ENCODE measurements at places on chromosomes 7 and 10.
A peak's percentile ranks its signal among the peaks of the same experiment; 100 is the strongest.

GRCh38 chr7:39810204-39810642 lies 139.8 kb upstream of the CDK13 start:
- no peak for DNase-seq

GRCh38 chr7:187227-187927 lies 5.0 kb upstream of the FAM20C start:
- peak; percentile 75 for DNase-seq

DNA sequence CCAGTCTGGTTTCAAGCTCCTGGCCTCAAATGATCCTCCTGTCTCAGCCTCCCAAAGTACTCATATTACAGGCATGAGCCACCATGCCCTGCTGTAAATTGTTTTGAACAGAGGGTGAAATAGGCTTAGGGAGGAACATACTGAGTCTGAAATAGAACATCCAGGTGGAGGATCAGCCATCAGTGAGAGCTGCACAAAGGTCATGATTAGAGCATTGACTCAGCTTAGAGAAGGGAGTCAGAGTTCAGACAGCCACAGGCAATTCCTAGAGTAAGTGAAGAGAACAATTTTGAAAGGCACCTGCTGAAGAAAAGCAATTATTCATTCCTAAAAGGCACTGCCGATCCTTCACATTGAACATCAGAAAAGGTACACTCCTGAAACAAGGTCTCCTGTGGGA lies 15.9 kb upstream of the NEBL start:
- no peak for DNase-seq

DNA sequence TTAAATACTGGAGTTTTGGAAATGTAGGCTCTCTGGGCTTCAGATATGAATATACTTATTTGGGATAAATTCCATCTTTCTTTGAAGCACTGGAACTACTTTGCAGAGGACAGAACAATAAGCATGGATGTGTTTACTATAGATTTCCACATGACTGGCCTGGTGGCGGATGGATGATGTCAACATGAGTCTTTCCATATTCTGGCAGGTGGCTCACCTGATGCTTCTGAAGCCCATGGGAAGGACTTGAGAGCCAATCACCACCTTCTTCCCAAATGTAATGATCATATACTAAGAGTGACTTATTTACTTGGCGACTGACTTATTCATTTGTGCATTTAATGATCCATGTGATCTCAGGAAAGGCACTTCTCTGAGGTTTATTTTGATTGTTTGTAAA lies 110.5 kb downstream of the FANK1 start:
- DNase-seq, result no peak

GRCh38 chr7:110870926-110871325 lies 220.0 kb upstream of the LRRN3 start:
- peak; percentile 54 for DNase-seq

DNA sequence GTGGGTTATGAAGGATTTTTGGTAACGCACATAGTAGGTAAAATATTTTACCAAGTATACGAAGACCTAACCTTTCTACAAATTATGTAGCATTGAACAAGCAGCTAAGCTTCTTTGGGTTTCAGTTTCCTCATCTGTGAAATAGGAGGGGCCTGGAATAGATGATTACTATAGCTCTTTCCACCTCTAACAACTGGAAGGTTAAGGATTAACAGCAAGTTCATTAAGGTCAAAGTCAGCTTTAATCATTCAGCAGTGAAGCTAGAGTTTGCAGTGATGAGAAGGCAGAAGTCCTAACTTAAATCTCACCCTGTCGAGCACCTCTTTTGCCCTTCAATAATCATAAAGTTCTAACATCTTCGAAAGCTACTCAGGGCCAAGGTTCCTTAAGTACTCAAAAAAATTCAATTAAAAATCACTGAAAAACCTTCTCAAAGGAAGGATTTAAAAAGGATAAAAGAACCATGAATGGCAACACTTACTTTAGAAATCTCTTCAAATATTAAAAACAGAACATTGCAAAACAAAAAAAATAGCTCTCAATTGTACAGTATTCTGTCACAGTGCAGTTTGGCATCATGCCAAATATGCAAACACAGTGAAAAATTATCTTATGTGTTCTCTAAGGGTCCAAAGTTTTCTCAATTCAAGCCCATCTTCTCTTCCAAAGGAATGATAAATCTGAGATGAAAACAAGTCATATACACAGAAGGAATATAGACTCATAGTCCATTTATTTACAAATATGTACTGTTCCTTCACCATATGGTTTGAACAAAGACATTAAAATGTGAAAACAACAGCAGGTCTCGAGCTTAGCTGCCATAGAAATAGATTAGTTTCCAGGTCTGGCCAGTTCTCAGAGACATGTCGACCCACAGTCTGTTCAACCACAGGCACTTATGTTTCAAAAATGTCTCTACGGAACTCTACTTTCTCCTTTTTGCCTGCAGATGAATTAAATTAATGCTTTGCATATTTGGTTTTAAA lies 152.0 kb upstream of the SLC13A1 start:
- peak; percentile 19 for DNase-seq

GRCh38 chr10:33388785-33389184 lies 54.3 kb upstream of the NRP1 start:
- DNase-seq, result no peak

DNA sequence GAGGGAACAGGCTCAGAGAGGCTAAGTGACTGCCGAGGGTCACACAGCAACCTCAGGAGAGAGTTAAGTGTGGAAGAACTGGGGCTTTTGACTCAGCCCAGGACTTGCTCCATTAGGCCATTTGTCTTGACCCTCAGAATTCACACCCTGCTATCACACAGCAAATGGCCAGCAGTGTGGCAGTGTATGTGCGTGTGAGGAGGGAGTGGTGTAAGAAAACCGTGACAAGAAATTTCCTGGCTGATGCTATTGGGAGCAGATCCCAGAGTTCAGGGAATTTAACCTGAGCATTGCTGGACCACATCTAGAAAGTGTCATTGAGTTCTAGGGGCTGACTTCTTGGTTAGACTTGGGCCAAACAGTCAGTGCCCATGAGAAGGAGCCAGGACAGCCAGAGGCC lies 18.4 kb downstream of the VWA2 start:
- DNase-seq, result no peak

- no peak for DNase-seq
Observed at GRCh38 chr10:6721964-6722615, 142.0 kb upstream of the PRKCQ start.

DNA sequence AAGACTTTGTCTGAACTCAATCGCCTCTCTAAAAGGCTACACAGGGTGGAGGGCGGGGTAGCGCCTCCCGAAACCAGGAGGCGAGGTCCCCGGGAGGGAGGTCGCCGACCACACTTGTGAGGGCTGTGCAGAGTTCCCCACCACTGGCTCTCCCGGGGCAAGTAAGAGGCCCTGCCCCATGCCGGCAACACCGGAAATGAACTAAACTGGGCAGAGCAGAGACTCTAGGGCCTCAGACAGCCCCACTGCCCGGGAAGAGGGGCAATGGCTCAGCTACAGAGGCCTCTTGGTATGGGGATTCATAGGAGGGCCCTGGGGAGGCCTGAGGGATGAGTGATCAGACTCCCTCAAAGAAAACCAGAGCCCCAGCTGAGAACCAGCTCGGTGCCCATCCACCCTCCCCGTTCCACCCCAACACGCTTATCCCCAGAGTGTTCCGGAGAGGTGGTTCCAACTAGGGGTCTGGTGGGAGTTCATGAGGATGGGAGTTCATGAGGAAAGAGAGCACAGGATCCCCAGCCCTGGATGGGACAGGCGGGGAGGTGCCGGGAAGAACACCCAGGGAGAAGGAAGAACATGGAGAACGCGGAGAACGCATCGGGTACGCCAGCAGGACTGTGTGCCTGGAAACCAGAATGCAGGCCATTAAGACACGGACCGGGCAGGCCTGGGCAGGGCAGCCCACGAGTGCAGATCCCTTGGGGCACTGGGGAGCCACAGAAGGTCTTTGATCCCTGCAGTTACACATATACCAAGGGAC lies 89.4 kb upstream of the MYL10 start:
- DNase-seq, result no peak

GRCh38 chr10:98045785-98046389 lies 15.5 kb upstream of the CRTAC1 start:
- DNase-seq, result peak; percentile 8

DNA sequence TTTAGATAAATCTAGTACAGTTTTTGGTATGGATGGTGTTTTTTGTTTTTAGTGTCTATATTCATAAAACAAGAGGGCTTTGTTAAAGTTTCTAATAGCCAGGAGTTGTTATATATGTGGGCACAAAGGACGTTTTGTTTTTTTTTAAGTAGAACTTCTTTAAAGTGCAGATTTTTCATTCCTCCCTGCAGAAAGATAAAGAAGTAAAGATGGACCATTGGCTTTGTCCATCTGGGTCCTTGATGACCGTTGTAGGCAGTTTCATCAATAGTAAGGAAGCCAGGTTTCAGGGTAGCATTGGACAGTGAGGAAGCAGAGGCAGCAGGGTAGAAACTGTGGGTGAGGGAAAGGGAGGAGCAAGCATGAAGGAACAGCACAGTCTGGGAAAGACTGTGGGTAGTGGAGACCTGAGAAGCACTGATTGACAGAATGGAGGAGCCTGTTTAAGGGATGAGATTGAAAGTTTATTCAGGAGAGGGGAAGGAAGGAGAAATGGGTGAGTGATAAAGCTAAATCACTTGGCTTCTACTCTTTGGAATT lies 5.3 kb downstream of the CALU start:
- DNase-seq, result no peak

DNA sequence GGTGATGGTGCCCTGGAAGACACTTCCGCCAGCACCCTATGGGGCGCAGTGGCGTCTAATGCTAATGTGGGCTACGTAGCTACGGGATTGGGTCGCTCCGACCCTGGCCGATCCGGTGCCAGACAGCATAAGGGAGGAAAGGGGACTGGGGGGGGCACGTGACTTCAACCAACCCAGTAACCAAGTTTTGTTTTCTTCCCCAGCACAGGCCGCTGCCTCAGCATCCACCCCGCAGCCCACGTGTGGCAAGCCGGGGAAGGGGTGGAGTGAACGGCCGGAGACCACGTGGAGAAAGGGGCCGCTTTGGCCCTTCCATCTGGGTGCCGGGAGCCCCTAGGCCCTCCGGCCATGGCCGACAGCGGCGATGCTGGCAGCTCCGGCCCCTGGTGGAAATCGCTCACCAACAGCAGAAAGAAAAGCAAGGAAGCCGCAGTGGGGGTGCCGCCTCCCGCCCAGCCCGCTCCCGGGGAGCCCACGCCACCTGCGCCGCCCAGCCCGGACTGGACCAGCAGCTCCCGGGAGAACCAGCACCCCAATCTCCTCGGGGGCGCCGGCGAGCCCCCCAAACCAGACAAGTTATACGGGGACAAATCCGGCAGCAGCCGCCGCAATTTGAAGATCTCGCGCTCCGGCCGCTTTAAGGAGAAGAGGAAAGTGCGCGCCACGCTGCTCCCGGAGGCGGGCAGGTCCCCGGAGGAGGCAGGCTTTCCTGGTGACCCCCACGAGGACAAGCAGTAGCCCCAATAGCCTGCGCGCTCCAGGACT lies 2.5 kb downstream of the PRR15 start:
- DNase-seq, result peak; percentile 4

- DNase-seq, result no peak
Observed at GRCh38 chr10:91684841-91685240, 52.0 kb upstream of the PPP1R3C start.

GRCh38 chr10:22698941-22699440 lies 15.4 kb downstream of the PIP4K2A start:
- no peak for DNase-seq

- no peak for DNase-seq
Observed at GRCh38 chr10:122252805-122253204, 18.3 kb upstream of the BTBD16 start.

GRCh38 chr7:32179567-32179966 lies 109.4 kb upstream of the PDE1C start:
- peak; percentile 12 for DNase-seq

DNA sequence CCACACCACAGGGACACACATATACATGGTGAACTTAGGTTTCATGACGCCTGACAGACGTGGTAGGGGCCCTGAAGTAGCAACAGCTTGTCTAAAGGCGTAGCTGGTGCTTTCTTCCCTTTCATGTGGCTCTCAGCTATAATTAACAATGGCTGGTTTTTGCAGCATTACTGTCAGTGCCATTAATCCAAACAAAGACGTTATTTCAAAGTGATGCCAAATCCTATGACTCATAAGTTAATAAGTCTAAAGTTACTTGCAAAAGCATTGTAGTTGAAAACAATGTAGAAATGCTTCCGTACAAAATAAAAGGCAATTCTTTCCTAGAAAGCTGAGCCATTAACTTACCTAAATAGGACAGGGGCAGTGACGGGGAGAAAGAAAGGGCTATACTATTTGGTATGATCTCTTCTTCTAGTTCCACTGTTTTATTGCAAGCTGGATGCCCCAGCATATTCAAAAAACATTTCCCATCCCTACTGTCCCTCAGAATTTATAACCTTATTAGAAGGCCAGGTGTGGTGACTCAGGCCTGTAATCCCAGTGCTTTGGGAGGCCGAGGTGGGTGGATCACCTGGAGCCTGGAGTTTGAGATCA lies 105.4 kb downstream of the ODAD2 start:
- no peak for DNase-seq

DNA sequence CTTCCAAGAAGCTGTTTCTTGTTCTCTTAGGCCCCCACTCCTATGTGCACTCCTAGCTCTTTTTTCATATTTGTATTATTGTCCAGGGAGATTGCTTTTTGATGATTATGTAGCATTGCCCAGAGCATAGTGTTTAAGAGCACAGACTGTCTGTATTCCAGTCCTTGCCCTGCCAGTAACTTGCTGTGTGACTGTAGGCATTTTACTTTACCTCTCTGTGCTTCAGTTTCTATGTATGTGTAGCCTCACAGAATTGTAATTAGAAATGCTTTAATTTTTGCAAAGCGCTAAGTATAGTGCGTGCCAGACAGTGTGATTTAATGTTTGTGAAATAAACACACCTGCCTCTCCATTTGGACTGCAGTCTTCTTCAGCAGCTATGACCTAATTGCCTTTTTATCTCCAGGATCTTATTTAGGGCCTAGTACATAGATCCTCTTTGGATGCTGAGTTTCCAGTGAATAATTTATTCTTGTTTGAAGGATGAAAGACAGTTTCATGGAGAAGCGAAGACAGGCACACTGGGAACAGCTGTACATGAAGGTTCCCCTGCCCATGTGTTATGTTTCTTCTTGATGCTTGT lies 1.4 kb downstream of the SEC23IP start:
- no peak for DNase-seq

- no peak for DNase-seq
Observed at GRCh38 chr7:3245077-3245476, 56.0 kb upstream of the SDK1 start.

- DNase-seq, result no peak
Observed at GRCh38 chr10:46524472-46525176, 31.8 kb downstream of the GPRIN2 start.

All from NCI-H524 (cell line).